DMS79 treated with DMSO at 0.1 percent for 48 hours (cell line): ENCODE measurements at places on chromosomes 1 and 21.

DNA sequence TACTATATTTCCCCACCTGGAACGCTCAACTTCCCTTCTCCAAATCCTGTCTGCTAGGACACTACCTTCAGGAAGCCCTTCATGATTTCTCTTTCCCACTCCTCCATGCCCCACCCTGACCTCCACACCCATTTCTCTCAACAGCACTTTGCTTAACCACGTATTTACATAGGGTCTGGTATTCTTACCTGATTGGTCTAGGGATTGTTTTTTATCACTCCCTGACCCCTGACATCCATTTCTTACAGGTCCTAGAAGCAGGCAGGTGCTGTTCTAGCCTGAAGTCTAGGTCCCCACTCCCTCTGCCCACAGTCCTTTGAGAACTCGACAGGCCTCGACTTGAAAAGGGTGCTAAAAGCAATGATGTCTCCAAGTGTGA lies 47.5 kb downstream of the DMAP1 start:
- DNase-seq: peak; percentile 77

DNA sequence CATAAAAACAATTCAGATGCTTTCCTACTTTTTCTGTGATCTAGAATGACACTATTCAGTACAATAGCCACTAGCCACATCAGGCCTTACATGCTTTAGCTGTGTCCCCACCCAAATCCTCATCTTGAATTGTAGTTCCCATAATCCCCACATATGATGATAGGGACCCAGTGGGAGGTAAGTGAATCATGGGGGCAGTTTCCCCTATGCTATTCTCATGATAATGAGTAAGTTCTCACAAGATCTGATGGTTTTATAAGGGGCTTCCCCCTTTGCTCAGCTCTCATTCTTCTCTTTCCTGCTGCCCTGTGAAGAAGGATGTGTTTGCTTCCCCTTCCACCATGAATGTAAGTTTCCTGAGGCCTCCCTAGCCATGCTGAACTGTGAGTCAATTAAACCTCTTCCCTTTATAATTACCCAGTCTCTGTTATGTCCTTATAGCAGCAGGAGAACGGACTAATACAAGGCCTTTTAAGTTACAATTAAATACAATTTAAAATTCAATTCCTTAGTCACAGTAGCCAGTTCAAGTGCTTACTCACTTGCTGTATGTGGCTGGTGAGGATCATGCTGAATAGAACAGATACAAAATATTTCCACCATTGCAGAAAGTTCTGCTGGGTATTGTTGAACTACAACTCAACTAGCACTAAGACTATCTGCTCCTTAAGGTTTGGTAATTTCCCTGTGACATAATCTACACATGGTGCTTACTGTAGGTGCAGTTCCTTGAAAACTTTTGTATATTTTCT lies 106.7 kb downstream of the SCMH1 start:
- DNase-seq: no peak

DNA sequence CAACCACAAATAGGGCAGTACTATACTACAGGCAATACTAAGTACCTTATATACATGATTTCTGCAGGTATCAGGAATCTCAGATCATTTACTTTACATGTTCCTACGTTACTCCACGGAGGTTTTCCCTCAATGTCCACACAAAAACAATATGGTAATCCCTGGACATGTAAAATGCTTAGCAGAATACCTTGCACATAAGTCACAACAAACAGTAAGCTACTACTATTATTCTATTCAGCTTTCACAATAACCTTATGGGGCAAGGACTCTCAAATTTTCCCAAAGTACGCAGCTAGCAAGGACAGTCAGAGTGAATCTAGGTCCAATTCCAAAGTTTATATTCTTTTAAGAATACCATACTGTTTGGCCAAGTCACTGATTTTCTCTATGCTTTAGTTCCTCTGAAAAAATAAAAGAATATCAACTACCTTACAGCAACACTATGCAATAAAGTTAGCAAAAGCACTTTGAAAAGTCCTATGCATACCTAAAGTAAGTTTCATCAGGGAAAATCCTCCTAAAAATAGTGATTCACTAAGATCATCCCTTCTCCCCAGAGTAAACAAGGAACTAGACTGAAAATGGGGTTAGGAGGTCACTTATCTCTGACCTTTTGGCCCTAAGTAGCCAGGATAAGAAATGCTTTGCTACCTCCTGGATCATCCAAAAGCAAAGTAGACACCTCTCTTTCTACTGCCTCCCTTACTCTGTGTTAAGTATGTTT lies 67.4 kb downstream of the LUZP1 start:
- no peak for DNase-seq

DNA sequence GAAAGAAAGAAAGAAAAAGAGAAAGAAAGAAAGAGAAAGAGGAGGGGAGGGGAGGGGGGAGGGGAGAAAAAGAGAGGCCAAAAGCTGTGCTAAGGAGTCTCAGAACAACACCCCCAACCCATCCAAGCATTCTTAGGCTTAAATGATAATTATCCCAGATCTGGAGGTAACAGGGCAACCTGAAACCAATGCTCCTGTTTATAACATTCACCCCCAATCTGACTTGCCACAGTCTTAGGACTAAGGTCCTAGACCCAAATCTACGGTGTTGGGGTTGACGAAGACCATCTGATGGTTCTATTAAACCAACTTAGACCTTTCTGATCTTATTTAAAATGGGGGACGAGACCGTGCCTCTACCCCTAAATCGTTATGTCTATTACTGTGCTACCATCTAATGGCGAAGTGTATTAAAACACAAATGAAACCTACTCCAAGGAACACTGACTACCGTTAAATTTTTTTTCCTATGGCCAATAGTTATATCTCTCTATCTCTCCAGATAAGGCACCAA lies 119.3 kb upstream of the CDC42BPA start:
- DNase-seq: peak; percentile 95

GRCh38 chr1:36156329-36157114 lies 562 bp downstream of the MAP7D1 start:
- peak; percentile 73 for DNase-seq

GRCh38 chr1:21099034-21099868 lies 77.4 kb downstream of the EIF4G3 start:
- DNase-seq: no peak

GRCh38 chr1:15678578-15678977 lies 5.5 kb upstream of the PLEKHM2 start:
- no peak for DNase-seq

DNA sequence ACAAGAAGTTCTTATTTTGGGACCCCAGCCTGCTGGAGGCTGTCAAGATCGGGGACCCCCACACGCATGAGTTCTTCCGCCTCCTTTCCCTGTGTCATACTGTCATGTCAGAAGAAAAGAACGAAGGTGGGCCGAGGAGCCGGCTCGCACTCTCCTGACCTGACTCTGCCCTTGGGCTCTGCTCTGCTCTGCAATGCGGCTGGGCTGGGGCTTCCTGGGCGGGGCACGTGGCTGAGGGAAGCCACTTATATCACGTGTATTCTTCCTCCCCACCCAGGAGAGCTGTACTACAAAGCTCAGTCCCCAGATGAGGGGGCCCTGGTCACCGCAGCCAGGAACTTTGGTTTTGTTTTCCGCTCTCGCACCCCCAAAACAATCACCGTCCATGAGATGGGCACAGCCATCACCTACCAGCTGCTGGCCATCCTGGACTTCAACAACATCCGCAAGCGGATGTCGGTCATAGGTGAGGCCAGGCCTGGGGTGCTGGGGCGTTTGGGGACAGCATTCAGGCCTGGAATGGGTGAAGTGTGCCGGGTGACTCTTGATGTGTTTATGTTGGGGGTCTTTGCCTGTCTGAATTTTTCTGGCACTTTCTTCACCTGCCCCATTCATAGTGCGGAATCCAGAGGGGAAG lies 17.6 kb downstream of the ATP8B2 start:
- DNase-seq: no peak

GRCh38 chr1:41118645-41119044 lies 97.1 kb upstream of the SLFNL1 start:
- DNase-seq: no peak

GRCh38 chr1:164907666-164908065 lies 348.7 kb downstream of the PBX1 start:
- DNase-seq: no peak

DNA sequence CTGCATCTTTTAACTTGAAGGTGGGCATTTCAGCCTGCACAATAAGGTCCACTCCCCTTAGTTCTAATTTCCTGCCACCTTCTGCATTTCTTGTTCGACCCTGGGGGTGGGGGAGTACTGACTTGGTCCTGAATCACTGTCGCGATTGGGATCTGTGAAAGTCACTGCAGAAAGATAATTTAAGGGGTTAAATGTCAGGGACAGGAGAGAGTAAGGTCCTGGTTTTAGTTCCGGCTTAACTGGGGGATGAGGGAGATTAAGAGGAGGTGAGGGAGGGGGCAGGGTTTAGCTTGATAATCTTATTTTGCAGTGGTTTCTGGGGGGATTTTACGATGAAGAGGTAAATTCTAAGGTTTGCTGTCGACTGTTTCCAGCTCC lies 128.1 kb downstream of the MRPS6 start:
- no peak for DNase-seq

DNA sequence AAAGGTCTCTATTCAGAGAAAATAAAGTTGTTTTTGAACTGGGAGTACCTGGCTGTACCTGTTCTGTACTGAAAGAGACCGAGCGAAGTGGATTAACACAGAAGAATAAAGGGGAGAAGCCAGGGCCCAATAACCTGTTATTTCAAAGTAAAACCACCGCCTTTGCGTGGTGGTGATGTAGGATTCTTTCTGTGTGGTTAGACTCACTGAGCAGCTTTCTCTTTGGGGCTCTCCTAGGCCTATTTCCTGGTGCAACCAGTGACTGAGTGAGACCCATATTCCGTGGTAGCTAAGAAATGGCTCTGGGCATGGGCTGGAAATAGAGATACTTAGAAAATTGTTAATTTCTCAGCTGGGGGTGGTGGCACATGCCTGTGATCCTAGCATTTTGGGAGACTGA lies 99.9 kb downstream of the XCL2 start:
- DNase-seq: no peak

GRCh38 chr1:5744341-5744740 lies 247.9 kb downstream of the NPHP4 start:
- no peak for DNase-seq

- no peak for DNase-seq
Observed at GRCh38 chr1:8914466-8914865, 31.2 kb upstream of the CA6 start.

- DNase-seq: no peak
Observed at GRCh38 chr1:167650269-167651160, 20.5 kb downstream of the RCSD1 start.

GRCh38 chr1:22916471-22916820 lies 56.2 kb downstream of the LACTBL1 start:
- DNase-seq: peak; percentile 59

- DNase-seq: no peak
Observed at GRCh38 chr1:231020816-231021215, 19.2 kb downstream of the FAM89A start.

DNA sequence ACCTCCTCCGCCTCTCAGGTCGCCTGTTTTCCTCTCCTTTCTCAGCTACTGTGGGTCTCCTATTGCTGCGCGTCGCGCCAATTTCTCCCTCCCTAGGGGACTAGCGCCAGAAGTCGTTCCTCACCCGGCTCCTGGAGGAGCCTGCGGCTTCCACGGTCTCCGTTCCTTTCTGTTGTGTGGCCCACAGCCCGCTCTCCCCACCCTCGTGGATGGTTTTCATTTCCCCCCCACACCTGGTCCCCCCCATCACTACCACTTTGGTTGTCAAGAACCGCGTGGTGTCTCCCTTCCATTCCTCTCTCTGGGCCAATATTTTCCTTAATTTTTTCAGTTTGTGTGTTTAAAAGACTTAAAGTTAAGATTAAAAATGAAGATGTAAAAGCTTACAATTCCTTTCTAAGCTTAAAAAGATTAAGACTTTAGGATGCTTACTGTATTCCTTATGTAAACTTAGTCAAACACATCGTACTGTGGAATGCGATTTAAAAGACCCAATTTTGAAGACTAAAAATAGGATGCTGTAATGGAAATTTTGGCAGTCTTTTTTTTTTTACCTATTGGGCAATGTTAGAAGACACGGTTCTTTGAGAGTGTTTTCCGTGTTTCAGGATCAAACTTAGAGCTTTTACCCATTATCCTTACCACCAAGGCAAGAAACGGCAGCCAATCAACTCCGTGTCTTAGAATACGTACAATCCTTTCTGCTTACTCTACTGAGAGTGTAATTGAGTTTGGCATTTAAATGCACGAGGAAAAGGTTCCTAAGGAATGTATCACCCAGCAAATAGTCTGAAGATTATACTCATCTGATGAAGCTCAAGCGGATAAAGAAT lies 773 bp downstream of the CNST start:
- peak; percentile 29 for DNase-seq
